ENCODE measurements at places on chromosomes 2 and 18. TPM values are rescaled to one million over a fixed set of nuclear protein-coding genes. Genes with fewer than 3 reads are reported as not detected.

The NAPG gene
- polyA plus RNA-seq: 24.9 TPM

GRCh38 chr18:68284236-68284780 lies 430.6 kb downstream of the TMX3 start:
- DNase-seq: no peak

GRCh38 chr2:42117923-42118753 lies 51.0 kb upstream of the EML4 start:
- no peak for DNase-seq

DNA sequence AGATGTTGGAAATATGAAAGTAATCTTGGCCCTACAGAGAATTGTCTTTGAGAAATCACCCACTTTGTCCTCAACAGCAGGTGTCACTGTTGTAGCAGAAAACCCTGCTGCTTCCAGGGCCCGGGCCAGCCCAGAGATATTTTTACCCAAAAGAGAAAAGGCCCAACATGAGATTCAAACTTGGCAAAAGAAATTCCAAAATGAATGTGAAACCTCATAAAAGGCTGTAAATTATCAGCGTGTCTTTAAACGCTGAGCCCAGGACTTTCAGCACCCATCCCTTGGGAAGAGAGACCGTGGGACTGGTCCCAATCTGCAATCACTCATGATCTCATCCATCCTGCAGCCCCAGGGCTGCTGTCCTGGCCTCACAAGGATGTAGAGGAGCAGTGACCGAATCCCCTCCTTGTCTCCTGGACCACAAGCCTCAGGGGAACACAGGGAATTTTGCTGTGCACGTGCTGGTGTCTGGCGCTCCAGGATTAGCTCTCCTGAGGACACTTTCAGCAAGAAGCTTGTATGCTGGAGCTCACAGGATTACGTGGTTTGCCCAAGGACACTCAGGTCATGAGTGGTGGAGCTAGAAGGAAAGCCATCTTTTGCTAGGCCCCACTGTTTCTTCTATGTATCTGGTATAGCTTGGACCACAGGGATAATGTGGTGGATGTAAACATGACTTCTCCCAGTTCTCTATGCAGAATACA lies 202.1 kb downstream of the RNF144A start:
- DNase-seq: no peak

GRCh38 chr2:128435576-128436478 lies 117.2 kb upstream of the HS6ST1 start:
- no peak for DNase-seq

DNA sequence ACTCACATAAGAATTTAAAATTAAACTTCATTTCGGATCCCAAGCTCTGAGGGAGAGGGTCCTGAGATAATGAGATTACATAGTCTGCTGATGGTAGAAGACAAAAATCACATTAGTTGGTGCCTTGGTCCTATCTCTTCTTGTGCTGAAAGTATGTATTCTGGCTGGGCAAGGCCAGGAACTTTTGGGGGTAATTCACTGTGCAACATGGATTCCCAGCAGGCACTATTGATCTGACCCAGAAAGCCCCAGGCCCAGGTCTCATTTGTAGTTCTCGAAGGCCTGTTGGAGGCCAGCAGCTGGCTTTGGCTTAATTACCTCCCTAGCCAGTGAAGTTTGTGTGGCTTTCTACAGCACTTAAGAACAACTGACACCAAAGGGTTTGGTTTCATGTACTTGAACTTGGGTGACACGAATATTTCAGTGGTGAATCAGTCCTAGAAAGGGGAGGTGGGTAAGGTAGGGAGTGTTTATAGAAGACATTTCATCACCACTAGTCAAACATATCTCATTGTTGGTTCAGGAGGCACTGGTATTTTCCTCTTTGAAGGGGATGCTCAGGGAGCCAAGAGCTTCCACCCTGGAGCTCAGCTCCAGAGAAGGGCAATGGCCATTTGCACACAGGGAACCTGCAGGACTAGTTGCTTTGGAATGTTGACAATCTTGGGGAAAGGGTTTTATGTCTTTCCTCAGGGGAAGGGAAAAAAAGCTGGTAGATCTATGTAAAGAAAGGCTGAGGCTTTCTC lies 217.8 kb downstream of the OSR1 start:
- DNase-seq: no peak

DNA sequence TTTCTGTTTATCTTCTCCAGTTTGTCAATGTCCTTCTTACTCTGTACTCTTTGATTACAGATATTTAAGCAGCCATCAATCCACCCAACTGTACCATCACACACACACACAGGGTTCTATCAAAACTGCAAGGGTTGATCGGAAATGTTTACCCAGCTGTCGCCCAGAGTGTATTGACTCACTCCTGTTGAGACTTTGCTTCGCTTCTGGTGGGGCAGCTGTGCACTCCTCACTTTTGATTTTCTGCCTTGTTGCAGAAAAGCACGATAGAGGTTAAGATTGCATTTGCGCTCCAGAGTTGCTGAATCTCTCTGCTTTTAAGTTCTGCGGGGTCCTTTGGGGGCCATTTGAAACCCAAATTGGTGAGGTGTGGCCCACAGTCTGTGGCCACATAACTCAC lies 216.2 kb downstream of the SETBP1 start:
- no peak for DNase-seq

All from right renal pelvis (tissue), 4 donors.